SJCRH30 (cell line): ENCODE measurements at places on chromosomes 6 and 20. TPM values are rescaled to one million over a fixed set of nuclear protein-coding genes. Genes with fewer than 3 reads are reported as not detected.

- DNase-seq = no peak
These were observed 217.4 kb upstream of the SLC35B3 start for GRCh38 chr6:8652710-8653109.

DNA sequence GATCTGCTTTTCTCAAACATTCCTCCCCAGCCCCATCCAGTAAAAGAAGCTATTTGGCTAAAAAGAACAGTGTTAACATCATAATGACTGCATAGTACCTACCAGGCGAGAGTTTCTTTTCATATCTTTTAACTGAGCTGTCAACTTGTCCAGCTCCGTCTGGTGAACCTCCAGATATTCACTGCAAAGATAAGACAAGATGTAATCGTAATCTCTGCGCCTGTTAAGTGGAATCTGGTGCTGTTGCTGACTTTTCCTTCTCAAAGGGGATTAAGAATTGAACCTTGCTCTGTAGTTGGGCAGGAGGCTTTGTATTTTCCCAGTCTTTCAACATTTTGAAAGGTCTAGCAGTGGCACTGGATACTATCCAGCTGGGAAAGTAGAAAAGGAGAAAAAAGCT is 63.0 kb downstream of the RIPOR2 start:
- DNase-seq = no peak

PTCRA gene
- not detected in 2 replicates for total RNA-seq

- no peak for DNase-seq
These were observed 10.5 kb upstream of the DSTN start for GRCh38 chr20:17559338-17559737.

DNA sequence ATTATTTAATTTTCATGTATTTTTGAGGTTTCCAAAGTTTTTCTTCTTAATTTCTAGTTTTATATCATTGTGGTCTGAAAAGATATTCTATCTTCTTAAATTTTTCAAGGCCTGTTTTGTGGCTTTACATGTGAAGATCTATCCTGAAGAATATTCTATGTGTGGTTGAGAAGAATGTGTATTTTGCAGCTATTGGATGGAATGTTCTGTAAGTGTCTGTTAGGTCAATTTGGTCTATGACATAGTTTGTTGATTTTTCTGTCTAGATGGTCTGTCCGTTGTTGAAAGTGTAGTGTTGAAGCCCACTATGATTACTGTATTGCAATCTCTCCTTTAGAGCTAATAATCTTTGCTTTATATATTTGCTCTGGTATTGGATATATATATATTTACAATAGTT is 125.7 kb downstream of the CRYBG1 start:
- no peak for DNase-seq

- DNase-seq = no peak
These were observed 4.2 kb downstream of the TRIM10 start for GRCh38 chr6:30156774-30157173.
